Stimulated activated CD4-positive, alpha-beta T cell treated with anti-CD3 and anti-CD28 coated beads, TNF-alpha, amount 100 ng/mL, for 4 hours (primary cell): ENCODE measurements at places on chromosomes 12 and 14.

GRCh38 chr14:31949709-31950108 is 127.4 kb upstream of the ARHGAP5 start:
- no peak for DNase-seq

GRCh38 chr12:111758120-111758561 is 8.6 kb upstream of the ALDH2 start:
- no peak for DNase-seq

DNA sequence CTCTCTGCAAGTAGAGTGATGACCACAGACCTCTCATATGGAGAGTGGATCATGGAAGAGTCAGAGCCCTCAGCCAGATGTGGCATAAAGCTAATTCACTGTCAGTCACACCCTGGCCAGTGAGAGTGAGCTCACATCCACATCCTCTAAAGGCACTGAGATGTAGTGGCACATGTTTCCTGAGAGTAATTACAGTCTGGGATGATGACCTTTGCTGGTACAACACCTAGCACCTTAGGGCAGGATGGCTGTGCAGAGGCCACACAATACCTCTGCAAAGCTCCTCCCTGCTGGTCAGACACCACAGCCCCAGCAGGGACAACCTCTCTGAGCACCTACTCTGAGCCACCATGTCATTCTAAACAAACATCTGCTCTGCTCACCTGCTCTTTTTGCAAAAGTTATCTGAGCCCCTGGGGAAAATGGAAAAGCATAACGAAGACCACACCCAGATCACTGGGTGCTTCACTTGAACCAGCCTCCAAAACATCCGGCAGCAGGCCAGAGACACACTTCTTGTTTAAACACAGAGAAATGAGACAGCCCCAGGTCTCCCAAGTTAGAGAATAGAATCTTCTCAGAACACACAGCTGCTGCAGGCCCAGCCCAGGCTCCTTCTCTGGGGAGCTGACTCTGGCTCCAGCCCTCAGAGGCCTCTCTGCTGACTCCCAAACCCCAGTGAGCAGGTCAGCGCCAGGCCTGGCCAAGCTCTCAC is 30.3 kb downstream of the PITPNM2 start:
- no peak for DNase-seq

DNA sequence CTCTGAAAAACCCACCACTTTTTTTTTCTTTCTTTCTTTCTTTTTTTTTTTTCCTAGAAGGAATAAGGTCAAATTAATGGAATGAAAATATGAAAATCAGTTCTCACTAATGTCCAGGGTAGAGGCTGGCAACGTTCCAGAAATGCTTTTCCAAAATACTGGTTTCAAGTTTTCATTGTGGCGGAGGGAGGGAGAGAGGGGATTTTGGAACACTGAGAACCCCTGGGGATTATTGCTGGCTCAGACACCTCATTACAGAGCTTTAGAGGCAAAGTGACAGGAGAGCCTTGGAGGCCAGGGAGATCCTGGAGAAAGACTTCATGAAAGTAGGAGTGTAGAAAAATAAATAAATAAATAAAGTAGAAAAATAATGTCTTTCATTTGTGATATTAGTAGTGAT is 45.4 kb downstream of the ALX1 start:
- DNase-seq, result no peak

GRCh38 chr14:93305725-93306418 is 27.0 kb downstream of the BTBD7 start:
- no peak for DNase-seq
